Left ventricle myocardium superior (tissue), 1 donor: ENCODE measurements at places on chromosomes 16 and 17.

GRCh38 chr17:68318103-68318991, 27.1 kb downstream of the ARSG start:
- DNase-seq, result no peak

GRCh38 chr17:17738901-17739300, 57.6 kb downstream of the RAI1 start:
- DNase-seq, result peak; percentile 54

DNA sequence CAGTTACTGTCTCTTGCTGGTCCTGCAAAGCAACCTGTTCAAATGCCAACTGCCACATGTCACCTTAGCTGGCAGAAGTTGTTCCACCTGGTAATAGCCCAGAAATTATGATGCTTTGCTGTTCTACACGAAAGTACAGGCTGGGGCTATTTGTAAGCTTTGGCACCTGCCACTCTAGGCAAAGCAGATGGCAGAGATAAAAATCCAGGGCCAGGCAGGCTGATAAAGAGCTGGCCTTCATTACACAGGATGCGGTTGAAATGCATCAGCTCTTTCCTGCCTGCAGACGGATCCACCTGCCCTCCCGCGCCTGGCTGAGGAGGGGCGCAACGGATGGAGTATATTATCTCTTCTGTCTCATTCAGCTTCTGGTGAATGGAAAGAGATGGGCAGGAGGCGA, 29.3 kb upstream of the KDM8 start:
- no peak for DNase-seq

GRCh38 chr16:3036726-3037315, at the start of gene BICDL2:
Gene BICDL2, minus strand, starts transcription at chr16:3036944. Its CDS starts 1,448 bp downstream, at chr16:3035496.
- no peak for DNase-seq

DNA sequence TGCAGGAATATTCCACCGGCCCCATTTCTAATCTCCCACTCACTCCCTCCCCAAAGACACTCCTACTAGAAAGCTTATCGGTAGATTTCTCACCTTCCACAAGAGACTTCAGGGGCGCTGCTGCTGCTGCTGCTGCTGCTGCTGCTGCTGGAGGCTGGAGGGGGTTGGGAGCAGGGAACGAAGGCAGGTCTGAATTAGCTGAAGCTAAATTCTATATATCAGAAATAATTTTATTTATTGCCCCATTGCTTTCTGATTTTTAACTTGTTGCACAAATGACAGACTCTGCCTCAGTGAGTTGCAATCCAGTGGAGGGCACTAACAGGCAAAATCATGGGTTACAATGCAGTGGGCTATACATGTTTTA, 25.8 kb upstream of the HLF start:
- DNase-seq, result peak; percentile 35

- peak; percentile 83 for DNase-seq
Observed at GRCh38 chr17:58006560-58006923, 504 bp downstream of the SRSF1 start.
